ENCODE measurements at places on chromosomes 3 and 15. TPM values are rescaled to one million over a fixed set of nuclear protein-coding genes. Genes with fewer than 3 reads are reported as not detected.

DNA sequence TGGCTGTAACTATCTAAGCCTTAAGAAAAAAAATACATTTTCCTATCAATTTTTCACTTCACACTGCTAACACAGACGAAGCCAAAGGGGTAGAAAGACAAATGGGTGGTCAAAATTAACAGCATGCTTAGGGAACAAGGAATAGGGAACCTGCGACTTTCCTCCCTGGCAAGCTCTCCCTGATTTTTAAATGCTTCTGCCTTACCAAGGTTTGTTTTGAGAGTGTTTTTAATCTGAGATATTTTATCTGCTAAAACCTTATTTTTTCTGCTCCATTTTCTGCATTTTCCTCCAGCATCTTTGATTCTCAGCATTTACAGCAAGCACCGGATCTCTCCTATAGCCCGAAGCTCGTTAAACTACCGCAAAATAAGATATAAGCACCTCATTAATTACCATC, 214.4 kb downstream of the RORA start:
- DNase-seq, result no peak

DNA sequence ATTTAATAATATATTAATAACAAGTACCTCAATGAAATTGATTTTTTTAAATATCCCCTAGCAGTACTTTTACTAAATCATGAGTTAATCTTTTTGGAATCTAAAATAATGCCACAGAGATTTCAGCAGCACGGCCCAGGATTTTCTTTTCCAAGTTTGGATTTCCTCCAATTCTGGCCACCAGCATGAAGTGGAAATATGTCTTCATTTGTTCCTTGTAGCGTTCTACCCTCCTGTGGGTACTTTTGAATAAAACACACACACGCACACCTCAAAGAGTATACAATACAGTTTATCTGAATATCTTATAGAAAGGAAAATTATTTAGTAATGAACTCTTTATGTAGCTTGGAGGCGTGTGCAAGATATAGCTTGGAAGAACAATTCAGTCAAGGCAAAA, 125.1 kb upstream of the STT3B start:
- DNase-seq, result no peak

GRCh38 chr3:42906070-42906847, at the start of gene ZNF662:
Gene ZNF662 (plus strand): TSS chr3:42906142. CDS start chr3:42908115, 1,973 bp downstream.
- peak; percentile 25 for DNase-seq

GRCh38 chr3:40782111-40782721, 257.5 kb downstream of the ZNF621 start:
- DNase-seq, result peak; percentile 30

CPB1 gene
- 0.07 TPM for total RNA-seq

GRCh38 chr3:185926445-185926844, 11.4 kb downstream of the TRA2B start:
- no peak for DNase-seq

DNA sequence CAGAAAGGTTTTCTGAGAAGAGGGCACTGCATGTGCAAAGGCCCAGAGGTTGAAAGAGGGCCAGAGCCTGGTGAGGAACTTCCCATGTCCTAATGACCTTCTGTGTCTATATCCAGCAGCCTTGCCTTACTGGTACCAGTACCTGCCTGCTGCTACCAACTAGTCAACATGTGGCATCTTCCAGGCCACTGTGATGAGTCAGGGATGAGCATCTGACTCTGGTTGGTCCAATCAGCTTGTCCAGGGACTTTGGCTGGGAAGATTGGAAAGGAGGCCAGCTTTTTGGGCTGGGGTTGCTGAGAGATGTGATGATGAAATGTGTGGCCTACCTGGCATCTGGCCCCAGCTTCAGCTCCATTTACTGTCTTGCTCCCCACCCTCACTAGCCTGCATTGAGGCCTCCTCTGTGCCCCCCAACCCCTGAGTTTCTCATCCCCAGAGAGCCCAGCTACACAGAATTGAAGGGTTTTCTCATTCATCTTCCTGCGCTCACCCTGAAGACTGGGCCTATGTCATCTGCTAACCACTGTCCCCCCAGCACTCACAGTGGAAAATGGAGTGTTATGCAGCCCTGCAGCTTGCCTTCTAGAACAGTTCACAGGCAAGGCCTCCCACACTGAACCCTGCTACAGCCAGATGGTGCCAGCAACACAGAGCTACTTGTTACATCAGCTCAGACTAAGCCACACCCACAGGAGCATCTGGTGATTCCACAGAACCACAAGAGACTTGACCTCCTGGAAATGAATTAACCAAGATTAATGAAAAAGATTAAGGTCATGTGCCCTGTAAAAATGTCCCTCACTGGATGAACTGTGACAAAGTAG, 1.3 kb upstream of the TWF2 start:
- peak; percentile 55 for DNase-seq

TLR9 gene
- not detected for total RNA-seq

TMEM207 gene
- total RNA-seq, result not detected

- no peak for DNase-seq
Observed at GRCh38 chr3:14133188-14133800, 8.4 kb downstream of the TMEM43 start.

SGO1 gene
- total RNA-seq, result 21.6 TPM

DNA sequence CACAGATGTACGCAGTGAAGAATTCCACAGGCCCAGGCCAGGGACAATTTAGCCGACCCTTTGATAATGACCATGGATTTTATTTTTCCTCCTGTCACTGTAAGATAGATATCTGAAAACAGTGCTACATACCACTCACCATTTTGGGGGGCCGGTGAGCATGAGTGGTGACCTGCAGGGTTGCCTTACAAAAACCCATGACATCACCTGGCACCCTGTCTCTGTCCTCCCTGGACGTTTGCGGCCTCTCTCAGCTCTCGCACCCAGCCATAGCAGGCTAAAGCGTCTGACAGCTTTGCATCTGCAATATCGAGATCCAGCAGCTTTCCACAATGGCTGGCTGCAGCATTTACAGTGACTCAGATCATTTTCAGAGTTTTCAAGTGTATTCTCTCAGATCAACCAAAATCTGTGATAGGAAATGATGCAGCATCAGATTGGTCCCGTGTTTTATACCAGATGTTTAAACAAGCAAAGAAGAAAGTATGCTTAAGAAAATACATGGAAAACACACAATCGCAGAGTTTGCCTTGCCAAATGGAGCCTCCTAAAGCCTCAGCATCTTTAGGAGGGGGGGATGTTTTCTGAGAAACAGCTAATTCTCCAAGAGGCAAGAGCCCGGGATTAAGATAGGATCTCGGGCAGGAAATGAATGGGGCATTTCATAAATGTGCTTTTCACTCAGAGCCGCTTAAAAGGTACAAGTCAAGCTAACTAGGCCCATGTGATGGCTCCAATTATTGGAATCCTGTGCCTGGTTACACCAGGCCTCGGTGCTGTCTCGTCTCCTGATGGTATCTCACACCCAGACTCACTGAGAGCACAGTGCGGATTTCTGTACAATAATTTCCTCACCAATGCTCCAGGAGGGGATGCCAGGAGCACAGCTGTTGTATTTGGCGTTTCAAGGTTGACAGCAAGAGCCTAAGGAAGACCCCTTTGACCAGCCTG, 257.3 kb downstream of the XXYLT1 start:
- no peak for DNase-seq

DNA sequence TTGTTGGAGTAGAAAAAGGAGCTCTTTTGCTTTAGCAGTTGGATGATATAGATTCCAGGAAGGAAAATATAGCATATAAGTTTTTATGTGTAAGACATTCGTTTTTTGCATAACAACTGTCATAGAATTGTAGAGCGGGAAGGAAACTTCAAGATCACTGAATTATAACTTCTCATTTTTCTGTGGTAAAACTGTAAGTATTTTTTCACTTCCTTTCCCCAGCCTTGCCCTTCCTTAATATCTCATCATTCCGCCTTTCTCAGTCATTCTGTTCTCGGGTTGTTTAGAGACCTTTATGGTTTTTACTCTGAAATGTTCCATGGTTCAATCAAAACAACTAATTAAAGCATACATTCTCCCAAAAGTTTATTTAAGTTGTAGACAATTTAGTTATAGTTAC, 1.1 kb downstream of the EAF2 start:
- no peak for DNase-seq

CASR gene
- total RNA-seq, result 0.15 TPM

GRCh38 chr3:31178467-31178866, 284.0 kb upstream of the GADL1 start:
- DNase-seq, result no peak

DNA sequence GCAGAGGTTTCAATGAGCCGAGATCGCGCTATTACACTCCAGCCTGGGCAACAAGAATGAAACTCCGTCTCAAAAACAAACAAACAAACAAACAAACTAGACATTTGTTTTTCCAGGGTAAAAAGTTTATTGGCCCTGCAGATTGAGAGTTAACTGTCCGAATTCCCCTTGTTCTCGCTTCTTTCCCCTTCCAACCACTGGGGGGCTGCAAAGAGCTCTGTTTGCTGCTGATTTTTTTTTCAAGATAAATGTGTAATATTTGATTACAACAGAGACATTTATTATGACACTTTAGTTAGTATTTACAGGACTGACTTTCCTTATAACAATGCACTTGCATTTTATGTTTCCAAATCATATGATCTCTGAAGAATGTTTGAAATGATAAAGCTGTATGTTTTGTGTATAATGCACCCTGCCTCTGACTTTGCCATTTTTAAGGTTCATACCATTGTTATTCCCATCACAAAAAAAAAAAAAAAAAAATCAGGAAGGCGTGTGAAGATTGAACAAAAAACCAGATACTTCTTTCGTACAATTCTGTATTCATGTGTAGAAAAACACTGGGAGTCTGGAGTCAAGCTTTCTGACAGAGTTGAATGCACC, 2.8 kb downstream of the CLSTN2 start:
- peak; percentile 62 for DNase-seq
